HuH-7.5 (cell line): ENCODE measurements at places on chromosomes 3 and 15.

DNA sequence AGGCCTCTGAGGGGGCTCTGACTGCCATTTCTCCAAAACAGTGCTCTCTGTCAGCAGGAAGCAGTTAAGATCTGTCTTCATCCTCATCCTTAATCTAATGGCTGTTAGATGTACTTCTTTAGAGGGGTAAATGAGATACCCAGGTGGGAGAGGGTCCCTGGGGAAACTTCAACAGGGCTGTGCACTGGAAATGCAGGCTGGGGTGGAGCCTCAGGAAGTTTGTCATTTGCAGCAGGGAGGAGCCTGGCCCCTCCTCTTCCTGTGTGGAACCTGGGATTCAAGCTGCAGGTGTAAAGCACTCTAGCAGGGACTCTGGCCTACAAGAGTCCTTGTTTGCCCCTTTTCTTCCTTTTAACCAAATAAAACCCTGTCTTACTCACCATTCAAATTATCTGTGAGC lies 1173.6 kb downstream of the OTOL1 start:
- DNase-seq: no peak

DNA sequence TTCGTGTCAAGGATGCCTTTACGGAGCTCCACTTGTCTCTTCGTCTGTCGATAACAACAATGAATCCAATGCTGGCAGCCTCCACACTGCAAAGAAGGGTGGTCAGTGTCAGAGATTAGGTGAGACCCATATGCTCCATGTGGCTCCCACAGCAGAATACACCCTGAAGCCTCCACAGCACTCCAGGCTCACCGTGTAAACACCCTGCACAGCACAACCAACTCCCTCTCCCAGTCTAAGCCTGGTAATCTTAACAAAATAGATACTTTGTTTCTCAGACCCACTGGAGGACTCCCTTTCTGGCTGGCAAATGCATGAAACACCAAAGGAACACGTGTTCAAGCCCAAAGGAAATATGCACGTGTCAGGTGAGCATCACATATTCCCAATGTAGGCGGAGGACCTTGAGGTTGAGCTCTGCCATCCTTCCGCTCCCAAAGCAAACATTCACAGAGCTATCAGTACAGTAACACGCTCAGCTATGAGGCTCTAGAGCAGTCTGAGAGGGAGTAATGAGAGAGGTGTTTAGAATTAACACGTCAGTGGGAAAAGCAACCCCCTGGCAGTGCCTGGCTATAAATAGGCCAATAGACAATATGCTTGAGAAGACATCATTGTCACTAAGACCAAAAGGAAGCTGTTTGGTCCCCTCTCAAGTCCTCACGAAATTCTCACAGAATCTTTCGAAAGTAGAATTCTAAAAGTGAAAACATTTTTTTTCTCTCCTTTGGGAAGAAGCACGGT lies 86.7 kb downstream of the MCF2L2 start:
- DNase-seq: no peak

- no peak for DNase-seq
Observed at GRCh38 chr15:29065571-29065970, 179.8 kb downstream of the APBA2 start.

DNA sequence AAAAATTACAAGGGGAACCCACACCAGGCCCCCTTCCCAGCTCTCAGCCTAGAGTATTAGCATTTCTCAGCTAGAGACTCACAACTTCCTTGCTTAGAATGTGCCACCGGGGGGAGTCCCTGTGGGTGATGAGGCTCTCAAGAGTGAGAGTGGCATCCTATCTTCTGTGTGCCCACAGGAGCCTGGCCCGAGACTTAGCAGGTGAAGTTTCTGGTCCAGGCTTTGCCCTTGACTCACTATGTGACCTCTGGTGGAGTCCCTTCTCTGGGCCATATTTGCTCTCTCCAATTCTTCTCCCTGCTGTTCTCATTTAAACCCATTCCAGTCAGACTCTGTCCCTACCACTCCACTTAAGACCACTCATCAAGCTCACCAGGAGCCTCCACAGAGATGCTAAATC lies 18.1 kb downstream of the CLK3 start:
- no peak for DNase-seq

- no peak for DNase-seq
Observed at GRCh38 chr15:68209272-68209671, 4.1 kb upstream of the CALML4 start.

GRCh38 chr3:177740254-177740653 lies 543.0 kb upstream of the TBL1XR1 start:
- no peak for DNase-seq

DNA sequence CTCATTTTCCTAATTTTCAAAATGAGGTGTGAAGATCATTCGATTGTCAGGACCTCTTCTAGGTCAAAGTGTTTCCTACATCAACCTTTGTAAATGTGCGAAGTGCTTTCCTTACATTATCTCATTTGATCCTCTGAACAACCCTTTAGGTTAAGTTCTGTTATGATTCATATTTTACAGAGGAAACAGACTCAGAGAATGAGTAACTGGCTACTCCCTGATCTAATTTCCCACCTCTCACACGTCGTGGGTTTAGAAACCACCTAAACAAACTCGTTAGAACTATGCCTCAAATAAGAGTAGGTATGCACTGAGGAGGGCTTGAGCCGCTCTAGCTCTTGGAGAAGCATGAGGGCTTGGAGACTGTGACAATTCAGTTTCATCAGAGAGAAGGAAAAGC lies 148.6 kb downstream of the CD47 start:
- DNase-seq: no peak

DNA sequence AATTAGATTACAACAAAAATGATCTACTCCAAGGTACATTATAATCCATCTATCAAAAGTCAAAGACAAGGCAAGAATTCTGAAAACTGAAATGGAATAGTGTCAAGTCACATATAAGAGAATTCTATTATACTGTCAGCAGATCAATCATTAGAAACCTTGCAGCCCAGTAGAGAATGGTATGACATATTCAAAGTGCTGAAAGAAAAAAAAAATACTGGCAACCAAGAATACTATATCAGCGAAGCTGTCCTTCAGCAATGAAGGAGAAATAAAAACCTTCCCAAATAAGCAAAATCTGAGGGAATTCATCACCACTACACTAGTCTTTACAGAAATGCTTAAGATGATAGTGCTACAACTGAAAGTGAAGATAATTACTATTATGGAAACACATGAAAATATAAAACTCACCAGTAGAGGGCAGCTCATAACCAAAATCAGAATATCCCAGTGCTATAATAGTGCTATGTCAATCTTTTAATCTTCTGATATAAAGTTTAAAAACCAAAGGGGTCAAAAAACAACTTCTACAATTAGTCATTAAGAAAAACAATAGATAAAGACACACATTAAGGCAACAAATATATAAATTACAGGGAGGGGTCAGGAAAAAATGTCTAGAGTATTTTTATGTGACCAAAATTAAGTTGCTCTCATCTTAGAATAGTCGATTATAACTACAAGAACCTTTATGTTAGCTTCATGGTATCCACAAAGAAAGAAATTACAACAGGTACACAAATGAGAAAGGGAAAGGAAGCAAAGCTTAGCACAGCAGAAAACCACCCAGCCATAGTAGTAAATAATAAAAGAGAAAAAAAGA lies 190.7 kb upstream of the CNTN6 start:
- no peak for DNase-seq

- DNase-seq: no peak
Observed at GRCh38 chr3:110687138-110687537, 384.5 kb upstream of the NECTIN3 start.

GRCh38 chr3:54964081-54964480 lies 36.2 kb upstream of the LRTM1 start:
- DNase-seq: no peak

- no peak for DNase-seq
Observed at GRCh38 chr3:110562621-110563020, 509.0 kb upstream of the NECTIN3 start.

DNA sequence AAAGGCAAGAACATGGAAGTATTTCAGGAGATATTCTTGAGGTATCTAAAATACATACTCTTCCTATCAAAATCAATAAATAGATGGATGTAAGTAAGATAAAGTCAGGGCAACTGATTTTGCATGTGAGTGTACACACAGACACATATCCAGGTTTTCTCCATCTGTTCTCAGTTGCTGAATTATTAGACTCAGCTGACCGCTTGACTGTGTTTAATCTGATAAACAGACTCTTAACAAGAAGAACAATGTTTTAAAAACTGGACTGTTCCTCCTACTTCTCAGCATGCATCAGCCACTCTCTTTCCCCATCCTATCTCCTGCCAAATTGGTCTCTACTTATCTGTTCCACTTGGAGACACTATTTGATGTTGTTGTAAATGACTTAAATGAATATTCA lies 73.5 kb downstream of the GOLGA8G start:
- no peak for DNase-seq

GRCh38 chr15:35108453-35108852 lies 23.4 kb upstream of the NANOGP8 start:
- DNase-seq: no peak

DNA sequence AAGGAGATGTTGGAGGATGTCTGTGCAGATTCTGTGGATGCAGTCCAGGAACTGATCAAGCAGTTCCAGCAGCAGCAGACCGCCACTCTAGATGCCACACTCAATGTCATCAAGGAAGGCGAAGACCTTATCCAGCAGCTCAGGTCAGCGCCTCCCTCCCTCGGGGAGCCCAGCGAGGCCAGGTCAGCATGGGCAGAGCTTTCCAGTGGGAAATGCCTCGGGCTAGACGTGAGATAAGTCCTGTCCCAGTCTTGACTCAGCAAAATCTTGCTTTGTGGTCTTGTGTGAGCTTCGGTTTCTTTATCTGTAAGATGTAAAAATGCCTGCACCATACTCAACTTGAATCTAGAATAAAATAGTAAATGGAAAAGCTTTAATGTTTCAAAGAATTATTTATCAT lies 335.1 kb upstream of the UMPS start:
- DNase-seq: no peak

DNA sequence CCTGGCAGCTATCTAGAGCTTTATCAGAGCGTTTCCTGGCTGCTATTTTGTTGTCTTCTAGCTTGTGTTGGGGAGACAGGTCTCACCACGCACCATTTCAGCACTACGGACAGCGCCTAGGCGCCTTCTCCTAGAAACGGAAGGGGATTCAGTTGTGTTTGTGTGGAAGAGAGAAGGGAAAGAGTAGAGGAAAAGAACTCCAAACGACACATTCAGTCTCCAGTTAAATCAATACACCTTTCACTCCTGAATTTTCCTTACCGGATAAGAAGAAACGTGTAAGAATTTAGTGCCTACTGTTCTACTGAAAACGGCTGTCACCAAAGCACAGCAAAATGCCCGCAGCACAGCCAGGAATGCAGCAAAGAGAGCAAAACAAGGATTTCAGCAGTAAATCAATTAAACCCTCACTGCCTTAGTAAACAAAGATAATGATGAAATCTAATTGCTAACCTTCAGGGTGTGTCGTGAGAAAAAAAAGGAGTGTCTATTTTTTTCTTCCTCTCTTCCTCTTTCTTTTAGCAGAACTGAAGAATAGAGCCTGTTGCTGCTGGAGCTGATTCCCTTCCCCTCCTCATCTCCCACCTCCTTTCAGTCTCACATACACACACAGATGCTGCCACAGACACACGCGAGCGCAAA lies 412 bp upstream of the CTXN2 start:
- peak; percentile 21 for DNase-seq

DNA sequence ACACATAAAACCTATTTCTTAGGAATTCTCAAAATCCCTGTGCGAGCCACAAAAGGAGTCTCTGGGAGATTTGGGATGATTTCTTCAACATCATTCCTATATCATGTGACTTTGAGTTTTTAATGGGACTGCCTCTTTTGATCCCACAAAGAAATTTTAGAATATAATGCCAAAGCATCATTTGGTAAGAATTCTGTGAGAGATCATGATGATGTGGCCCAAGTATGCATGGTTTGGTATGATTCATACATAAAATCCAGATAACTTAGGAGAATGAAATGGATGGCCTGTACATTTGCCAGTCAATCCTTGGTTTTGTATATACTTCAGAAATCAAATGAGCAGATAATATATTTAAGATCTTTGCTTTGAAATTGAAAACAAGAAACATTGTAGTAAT lies 61.3 kb downstream of the UBE2E2 start:
- DNase-seq: no peak

DNA sequence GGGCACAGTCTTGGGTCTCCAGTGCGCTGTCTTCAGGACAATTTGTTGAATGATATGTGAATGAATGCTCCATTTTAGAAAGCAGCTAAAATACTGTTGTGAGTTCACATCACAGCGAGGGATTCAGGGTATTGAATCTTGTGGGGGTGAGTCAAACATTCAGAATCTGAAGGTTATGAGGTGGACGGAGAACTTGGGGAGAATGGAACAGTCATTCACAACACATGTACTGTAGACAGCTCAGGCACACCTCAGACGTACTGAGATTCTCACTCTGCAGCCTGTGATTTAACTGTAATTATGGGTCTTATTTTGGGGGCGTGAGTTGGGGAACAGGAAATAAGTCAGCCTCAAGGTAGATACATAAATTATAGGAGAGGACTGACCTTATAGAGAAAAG lies 13.9 kb downstream of the CRYBG3 start:
- no peak for DNase-seq

GRCh38 chr3:34675383-34676120 lies 877.1 kb downstream of the PDCD6IP start:
- DNase-seq: no peak

GRCh38 chr3:197599089-197599765 lies 43.5 kb upstream of the BDH1 start:
- DNase-seq: peak; percentile 68

DNA sequence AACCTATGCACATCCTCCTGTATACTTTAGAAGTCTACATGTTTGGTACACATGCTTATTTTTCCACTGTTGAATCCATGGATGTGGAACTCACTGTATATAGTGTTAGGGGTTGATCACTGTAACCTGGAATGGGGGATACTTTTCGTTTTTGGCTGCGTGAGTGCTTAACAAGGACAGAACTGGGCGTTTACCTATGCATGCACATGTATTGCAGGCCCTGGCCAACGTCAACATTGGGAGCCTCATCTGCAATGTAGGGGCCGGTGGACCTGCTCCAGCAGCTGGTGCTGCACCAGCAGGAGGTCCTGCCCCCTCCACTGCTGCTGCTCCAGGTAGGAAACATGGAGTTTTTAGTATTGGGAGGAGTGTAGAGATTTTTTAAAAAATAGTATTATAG lies 2.3 kb downstream of the RPLP1 start:
- DNase-seq: no peak

DNA sequence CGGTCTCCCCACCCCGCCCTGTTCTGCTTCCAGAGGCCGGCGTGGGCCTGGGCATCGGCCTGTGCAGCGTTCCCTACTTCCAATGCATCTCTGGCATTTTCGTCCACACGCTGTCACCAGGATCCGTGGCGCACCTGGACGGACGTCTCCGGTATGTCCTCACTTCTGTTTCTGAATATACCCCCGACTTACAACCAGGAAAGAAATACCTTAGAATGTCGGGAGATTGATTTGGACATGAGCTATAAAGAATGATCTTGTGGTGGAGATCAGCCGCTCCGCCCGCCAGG lies 41.4 kb downstream of the STARD5 start:
- DNase-seq: no peak

- no peak for DNase-seq
Observed at GRCh38 chr3:23128655-23129054, 74.5 kb upstream of the UBE2E2 start.

- no peak for DNase-seq
Observed at GRCh38 chr3:70306736-70307135, 5.7 kb downstream of the MDFIC2 start.
